Cerebellar cortex (tissue), 1 donor: ENCODE measurements at places on chromosomes 4 and X.
A peak's percentile ranks its signal among the peaks of the same experiment; 100 is the strongest.

GRCh38 chr4:25022766-25023165 is 8.0 kb downstream of the LGI2 start:
- no peak for DNase-seq

GRCh38 chr4:15717657-15718416 is 15.0 kb downstream of the BST1 start:
- no peak for DNase-seq

DNA sequence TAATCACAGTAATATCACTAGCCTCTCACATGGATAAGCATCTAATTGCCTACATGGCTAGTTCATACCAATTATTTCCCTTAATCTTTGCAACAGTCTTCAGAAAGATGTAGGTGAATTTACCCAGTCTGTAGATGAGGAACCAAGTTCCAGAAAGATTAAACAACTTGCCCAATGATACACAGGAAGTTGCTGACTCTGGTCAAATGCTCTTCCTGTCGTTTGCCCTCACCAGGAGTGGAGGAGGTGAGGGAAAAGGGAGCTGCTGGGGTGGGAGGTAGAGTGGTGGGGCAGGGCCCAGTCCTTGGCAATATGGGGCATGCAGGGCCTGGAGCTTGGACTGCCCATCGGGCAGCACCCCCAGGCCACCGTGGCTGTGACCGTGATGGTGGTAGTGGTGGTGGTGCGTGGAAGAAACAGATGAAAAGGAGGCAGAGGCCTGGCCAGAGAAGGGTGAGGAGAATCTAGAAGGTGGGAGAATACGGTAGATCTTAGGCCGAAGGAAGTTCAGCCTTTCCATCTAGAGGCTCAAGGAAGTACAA is 2.3 kb upstream of the KDM5C start:
- no peak for DNase-seq

GRCh38 chr4:81482326-81482725 is 10.6 kb upstream of the RASGEF1B start:
- DNase-seq = no peak

DNA sequence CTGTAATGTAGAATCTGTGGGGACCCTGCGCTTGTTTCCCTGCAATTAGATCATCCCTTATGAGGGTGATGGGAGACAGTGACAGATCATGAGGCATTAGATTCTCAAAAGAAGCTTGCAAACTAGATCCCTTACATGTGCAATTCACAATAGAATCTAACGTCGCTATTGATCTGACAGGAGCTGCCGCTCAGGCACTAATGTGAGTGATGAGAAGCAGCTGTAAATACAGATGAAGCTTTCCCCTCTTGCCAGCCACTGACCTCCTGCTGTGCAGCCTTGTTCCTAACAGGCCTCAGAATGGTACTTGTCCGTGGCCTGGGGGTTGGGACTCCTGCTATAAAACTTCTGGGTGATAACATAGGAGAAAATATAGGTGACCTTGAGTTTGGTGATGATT is 1076.8 kb downstream of the PDHA2 start:
- no peak for DNase-seq

- DNase-seq = no peak
Observed at GRCh38 chr4:165656399-165656798, 216.6 kb upstream of the TLL1 start.

GRCh38 chr4:178937130-178937529 is 1494.9 kb upstream of the AGA start:
- no peak for DNase-seq

DNA sequence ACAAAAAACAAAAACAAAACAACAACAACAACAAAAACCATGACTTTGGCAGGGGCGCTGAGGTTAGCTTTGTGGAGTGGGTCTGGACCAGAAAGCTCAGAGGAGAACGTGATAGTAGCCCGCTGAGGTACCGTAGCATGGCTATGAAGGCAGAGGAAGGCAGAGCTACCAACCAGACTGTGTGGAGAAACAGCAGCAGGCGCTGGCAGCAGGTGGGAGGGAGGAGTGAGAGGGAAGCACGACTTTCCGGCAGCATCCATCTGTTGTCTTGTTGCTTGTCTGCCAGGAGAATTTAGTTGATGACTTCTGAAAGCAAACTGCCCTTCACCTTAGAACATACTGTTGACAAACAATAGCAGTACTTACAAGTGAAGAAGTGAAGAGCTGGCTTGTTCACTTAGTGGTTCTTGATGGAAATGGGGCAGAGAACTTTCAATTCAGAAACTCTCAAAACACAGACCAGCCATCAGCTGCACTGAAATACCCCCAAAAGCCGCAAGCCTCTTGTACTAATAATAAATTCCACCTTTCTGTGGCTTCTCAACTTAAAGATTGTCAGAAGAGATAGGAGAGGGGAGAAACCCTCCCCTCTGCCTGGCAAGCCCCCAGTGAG is 447.2 kb downstream of the SLITRK2 start:
- DNase-seq = peak; percentile 62

- DNase-seq = no peak
Observed at GRCh38 chr4:16155528-16156169, 70.6 kb downstream of the TAPT1 start.

DNA sequence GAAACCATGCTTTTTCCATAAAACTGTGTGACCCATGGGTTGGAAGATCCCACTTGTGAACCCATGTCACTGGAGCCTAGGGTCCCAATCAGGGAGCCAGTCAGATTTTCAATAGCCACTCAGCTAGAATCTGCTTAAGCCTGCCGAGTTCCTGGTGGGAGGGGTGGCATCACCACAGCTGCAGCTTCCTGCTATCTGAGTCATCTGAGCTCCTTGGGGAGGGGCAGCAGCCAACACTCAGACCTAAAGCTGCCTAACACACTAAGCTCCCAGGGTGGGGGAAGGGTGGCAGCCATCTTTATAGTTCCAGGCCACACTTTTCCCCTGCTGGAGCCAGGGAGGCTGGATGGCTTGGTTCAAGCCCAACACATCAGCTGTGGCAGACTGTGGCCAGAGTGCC is 350.1 kb downstream of the C4orf33 start:
- no peak for DNase-seq

- no peak for DNase-seq
Observed at GRCh38 chr4:18318682-18319388, 297.3 kb upstream of the LCORL start.

- DNase-seq = no peak
Observed at GRCh38 chr4:112093636-112094202, 51.5 kb upstream of the FAM241A start.

- DNase-seq = no peak
Observed at GRCh38 chr4:32462944-32463343, 1742.8 kb downstream of the PCDH7 start.

DNA sequence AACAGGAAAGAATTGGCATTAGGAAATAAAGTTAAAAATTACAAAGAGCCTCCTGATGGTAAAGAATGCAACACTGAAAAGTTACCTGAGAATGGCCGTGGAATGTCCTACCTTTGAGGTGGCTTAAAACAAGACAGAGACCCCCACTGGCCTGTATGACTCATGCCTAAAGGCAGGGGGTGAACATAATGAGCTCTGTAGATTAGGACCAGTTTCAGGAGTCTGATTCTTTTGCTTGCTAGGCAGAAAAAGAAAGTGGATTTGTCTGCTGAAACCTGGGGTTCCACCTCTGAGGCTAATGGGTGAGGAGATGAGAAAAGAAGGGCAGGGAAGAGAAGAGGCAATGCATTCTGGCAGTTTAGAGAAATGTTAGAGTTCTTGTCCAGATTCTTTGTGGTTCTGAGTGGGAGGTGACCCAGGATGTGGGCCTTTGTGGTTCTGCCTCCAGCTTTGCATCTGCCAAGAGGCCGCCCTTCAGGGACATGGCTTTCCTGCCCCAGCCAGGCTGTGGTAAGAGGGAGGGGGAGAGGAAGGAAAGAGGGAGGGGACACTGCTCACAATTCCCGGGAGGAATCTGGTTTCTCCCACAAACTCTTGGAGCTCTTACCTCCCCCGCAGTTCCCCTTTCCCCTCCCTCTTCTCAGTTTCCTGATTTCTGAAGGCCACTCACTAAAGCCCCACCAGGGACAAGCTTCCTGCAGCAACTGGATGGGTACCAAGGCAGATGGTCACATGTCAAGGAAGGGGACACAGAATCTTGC is 109.6 kb downstream of the EFNB1 start:
- no peak for DNase-seq

GRCh38 chr4:152972821-152973628 is 36.9 kb downstream of the FHDC1 start:
- DNase-seq = no peak

DNA sequence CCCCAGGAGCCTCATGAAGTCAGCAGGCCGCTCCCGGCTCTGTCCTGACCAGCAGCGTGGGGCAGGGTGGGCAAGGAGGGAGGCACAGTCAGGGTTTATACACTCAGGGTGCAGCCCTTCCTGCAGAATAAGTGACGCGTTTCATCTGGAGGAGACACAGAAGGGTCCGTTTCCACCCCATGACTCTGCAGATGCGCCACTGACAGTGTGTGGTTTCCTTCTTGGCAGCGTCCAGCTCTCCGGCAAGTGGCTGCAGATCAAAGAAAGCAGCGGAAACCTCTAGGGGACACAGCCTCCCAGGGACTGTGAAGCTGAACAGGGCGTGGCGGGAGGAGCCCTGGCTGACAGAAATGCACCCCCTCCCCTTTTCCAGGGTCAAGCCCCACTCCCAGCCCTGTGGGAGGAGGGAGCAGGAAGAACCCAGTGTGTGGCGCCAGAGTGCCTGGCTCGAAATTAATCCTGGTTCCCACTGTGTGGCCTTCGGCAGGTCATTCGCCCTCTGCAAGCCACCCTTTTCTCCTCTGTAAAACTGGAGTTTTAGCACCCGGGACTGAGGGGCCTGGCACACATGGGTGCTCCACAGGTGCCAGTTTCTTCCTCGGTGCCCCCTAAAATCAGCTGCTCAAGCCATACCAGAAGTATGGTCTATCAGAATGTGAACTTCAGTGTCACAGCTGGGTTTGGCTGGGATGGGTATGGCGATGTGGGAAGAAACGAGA is 17.3 kb upstream of the TBC1D14 start:
- DNase-seq = no peak

DNA sequence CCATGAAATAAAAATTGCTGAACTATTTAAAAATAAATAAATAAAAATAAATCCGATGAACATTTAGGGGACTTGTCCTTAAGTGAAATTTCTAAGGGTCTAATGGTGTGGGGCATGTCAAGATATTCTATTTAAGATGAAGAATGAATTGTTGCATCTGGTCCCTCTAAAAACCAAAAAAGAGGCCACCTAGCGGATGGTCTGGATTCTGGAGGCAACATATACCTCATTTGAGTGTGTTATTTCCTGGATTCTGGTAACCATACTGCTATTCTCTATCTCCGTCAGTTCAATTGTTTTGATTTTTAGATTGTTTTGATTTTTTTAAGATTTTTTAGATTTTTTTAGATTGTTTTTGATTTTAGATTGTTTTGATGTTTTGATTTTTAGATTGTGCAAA is 28.3 kb downstream of the AGTR2 start:
- DNase-seq = no peak

GRCh38 chr4:145507636-145508035 is 26.0 kb downstream of the SMAD1 start:
- DNase-seq = no peak

DNA sequence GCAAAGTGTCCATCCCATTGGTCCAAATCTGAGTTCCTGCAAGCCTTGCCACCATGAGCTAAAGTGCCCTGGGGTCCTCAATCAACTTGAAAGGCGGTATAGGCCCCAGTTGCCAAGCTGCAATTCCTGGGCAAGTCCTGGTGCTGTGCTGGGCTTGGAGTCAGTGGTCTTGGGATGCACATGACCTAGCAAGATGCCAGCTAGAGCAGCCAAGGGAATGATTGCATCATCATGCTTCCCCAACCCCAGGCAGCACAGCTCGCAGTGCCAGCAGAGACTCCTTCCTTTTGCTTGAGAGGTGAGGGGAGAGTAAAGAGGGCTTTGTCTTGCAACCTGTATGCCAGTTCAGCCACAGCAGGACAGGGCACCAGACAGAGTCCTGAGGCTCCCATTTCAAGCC is 50.5 kb downstream of the KCNIP4 start:
- DNase-seq = peak; percentile 38

- no peak for DNase-seq
Observed at GRCh38 chrX:17078031-17078720, 131.7 kb downstream of the REPS2 start.

DNA sequence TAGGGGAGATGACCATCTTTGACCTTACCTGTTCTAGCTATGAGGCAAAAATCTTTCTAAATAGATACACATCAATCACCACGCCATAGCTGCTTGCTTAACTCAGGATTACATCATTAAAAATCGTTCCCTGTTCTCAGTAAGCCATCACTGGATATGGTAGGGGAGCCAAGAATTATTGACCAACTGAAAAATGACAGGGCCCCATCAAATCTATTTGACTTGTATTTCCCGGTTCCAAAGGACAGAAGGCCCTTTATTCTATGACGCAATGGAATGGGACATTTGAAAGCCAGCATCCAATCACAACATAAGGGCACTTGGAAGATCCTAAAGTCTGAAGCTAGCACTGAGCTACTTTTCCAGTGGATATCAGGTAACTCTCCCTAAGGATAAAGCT is 75.6 kb upstream of the NOCT start:
- DNase-seq = no peak

- no peak for DNase-seq
Observed at GRCh38 chr4:151614561-151614960, 146.2 kb downstream of the GATB start.

GRCh38 chr4:36241771-36242170 is 2.5 kb downstream of the ARAP2 start:
- DNase-seq = no peak

DNA sequence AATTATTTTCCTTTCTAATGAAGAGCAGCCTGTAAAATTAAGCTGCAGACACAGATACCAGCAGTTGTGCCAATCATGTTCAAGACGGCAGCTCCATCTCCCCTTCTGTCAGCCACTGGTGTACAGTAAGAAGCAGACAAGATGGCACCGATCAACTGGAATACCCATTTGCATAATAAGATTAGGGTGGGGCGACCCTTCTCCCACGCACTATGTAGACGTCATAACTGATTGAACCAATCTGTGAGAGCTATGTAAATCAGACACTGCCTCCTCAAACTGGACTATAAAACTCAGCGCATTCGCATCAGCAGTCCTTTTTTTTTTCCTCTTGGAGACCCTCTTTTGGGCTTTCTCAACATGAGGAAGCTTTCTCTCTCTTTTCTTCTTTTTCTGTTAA is 40.4 kb upstream of the INTS6L start:
- no peak for DNase-seq

DNA sequence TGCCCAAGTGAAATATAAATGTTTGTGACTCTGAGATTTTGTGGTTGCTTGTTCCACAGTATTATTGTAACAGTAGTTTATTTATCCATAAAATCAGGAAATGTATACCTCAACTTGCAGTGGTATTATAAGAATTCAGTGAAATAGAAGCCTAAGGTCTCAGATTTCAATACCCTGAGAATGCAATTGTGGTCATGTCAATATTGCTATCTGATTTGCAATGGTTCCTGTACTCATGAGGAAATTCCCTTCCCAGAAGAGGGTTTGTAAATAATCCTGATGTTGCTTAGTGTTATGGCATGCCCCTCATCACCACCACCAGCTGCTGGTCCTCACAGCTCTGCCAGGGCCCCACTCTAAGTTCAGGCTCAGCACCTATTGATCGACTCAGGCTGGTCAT is 67.8 kb downstream of the SLC34A2 start:
- DNase-seq = no peak

GRCh38 chrX:39852491-39852890 is 245.3 kb downstream of the BCOR start:
- no peak for DNase-seq

- no peak for DNase-seq
Observed at GRCh38 chr4:120680647-120681228, 241.8 kb downstream of the PRDM5 start.

GRCh38 chr4:172708184-172708583 is 460.4 kb upstream of the GALNT7 start:
- no peak for DNase-seq
